ENCODE measurements at places on chromosomes 7 and 10.

DNA sequence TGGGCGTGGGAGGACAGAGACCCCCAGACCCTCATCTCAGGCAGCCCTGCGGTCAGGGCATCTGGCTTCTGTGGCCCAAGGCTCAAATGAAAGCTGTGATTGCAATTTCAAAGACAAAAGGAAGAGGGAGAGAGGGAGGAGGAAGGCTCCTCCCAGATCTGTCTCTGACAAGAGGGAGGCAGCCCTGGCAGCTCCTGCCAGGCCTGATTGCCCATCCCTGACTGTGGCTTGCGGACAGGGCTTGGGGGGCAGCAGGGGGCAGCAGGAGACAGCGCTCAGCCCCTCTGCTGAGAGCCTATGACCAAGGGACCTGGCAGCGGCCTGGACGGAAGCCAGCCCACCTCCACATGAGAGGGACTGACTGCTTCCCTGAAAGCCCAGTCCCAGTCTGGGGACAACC lies 91.8 kb downstream of the PTPRN2 start:
- DNase-seq, result peak; percentile 39

- peak; percentile 77 for DNase-seq
Observed at GRCh38 chr10:95832216-95833041, 75.3 kb upstream of the CC2D2B start.

DNA sequence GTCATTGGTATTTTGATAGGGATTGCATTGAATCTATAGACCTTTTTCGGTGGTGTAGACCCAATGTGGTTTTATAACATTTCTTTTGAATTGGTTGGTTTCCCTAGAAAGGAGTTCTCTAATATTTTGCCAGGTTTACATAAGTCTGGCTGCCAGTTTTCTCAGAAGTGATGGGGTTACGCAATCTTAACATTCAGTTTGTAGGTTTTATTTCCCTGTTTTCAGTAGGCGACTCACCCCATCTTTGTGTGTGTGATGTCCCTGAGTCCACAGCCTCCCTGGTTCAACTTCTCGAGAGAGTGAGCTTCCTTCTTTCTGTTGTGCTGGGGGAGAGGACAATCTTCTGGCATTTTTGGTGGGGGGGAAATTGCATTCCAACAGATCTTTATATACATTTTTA lies 9.6 kb upstream of the KIF5B start:
- DNase-seq, result no peak

DNA sequence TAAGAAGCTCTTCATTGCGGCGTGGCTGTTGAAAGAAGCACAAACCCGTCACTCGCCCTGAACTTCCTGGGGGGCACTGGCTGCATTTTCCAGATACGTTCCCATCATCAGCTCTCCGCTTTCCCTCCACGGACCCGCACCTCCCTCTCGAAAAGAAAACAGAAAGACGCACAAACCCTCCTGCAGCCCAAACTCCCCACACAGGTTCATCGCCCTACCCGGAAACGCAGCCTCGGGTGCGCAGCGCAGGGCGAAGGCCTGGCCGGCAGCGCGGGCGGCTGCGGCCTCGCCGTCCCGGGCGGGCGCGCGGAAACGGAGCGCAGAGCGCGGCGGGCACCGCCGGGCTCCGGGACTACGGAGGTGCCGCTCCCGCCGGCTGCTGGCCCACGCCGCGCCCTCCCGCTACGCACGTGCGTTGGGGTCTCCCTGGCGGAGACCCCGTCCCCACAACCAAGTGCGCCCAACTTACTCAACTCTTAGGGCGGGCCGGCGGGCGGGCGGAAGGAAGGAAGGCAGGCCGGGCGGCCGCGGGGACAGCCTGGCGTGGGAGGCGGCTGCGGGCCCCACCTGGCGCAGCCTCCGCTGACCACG lies 822 bp downstream of the ZNF800 start:
- DNase-seq, result peak; percentile 67

DNA sequence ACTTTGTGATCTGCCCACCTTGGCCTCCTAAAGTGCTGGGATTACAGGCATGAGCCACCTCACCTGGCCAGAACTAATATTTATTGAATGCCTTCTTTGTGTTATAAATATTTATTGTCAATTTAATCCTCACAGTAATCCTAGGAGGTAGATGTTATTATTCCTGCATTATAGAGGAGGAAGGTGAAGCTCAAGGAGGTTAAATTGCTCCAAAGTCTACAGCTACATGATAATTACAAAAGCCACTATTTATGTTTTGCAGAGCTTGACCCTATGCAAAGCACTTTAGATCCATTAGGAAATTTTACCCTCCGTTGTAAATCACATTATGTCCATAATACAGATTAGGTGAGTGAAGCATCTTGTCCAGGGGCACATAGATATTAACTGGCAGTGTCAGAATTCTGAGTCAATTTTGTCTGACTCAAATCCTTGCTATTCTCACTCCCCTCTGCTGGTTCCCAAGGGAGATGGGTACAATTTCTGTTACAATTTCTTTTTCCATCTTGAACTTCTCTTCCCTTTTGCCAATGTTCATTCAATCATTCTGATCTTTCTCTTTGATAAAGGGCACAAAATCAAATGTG lies 25.7 kb upstream of the CDK14 start:
- DNase-seq, result no peak

DNA sequence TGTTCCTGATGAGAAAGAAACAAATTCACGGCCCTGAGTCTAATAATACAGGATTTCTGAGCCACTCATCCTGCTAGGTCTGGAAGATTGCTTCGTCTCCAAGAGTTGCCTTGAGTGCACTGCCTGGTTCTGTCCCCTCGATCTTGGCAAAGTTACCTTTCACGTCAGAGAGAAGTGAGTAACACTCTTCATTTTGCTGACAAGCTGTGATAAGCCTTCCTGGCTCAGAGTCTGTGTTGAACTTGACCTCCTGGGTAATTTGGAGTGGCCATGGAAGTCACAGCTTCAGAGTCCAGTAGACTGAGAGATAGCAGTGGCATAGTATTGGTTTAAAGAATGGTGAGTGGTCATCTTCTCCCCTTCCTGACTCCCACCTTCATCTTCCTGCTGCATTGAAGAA lies 64.7 kb upstream of the LRGUK start:
- no peak for DNase-seq

DNA sequence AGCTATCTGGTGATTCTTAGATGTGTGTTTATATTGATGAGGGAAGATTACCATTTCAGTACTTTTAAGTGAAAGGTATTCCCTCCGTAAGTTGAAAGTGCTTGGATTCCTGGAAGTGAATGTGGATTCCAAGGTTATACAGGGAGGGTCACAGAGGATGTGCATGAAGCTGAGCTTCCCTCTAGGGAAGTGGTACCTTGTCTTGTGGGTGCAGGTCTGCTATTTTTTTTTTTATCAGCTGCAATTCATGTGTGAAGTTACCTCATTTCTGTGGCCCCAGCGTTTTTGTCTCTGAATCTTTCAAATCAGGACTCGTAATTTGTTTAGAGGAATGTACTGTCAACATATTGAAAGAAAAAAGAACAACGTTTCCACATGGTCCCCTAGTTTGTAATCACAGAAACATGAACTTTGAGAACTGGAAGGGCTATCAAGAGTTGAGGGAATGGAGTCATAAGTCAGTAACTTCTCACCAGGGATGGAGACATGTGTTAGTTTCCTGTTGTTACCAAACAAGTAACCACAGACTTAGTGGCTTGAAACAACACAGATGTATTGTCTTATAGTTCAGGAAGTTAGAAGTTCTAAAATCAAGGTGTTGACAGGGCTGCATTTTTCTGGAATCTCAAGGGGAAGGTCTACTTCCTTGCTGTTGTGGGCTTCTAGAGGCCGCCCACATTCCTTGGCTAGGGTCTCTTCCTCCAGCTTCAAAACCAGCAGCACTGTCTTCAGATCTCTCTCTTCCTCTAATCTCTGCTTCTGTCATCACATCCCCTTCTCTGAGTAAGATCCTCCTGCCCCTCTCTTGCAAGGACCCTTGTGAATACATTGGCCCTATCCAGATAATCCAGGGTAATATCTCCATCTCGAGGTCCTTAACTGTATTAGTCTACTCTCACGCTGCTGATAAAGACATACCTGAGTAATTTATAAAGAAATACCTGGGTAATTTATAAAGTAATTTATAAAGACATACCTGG lies 64.4 kb downstream of the RAB18 start:
- DNase-seq, result no peak

DNA sequence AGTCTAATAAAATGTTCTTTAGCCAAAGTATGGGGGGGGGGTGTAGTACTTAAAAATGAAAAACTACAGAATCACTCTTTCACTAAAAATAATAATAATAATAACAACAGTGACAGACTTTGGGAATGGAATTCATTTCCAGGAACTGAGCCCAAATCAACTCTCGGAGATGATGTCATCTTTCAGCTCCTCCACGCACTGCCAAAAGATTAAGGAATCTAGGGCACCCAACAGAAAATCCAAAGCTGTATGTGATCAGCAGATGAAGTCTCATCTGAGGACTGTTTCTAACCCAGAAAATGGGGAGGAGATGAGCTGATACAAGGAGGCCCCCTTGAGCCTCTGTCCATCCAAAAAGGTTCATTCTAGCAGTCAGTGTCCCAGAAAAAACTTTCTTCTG lies 54.5 kb downstream of the GRB10 start:
- no peak for DNase-seq

DNA sequence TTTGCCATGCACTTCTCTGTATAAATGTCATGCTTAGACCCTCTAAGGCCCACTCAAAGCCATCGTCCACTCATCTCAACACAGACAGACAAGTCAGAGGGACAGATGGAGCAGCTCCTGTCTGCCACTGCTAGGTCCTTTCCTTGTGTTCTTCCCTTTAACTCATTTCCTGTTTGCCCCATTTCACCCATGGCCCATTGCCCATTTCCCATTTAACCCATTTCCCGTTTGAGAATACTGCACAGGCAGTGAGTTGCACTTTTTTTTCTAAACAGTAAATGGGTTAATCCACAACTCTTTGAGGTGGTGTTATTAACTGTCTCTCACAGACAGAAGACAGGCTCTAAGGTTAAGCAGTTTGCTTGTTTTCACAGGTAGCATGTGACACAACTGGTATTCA lies 179.3 kb downstream of the NPSR1 start:
- no peak for DNase-seq

GRCh38 chr7:4479367-4480039 lies 202.6 kb upstream of the FOXK1 start:
- DNase-seq, result peak; percentile 16

GRCh38 chr10:10824591-10825148 lies 193.0 kb upstream of the CELF2 start:
- DNase-seq, result no peak

DNA sequence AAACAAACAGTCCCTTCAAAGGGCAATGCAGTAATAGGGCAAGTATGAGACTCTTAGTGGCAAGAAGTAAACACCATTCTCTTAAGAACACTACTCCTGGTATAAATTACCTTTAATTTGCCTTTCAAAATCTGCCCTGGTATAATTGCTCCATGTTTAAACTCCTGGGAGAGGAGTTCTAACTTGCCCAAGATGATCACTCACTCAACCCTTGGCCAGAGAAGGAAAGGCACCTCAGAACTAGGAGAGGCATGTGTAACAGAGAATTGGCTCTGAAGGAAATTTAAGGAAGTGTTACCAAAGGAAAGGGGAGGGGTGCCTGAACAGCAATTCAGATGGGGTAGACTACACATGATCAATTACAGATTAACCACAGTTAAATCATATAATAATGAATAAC lies 1173.6 kb upstream of the SORCS1 start:
- DNase-seq, result no peak

GRCh38 chr7:156430109-156430508 lies 210.5 kb upstream of the RNF32 start:
- no peak for DNase-seq

DNA sequence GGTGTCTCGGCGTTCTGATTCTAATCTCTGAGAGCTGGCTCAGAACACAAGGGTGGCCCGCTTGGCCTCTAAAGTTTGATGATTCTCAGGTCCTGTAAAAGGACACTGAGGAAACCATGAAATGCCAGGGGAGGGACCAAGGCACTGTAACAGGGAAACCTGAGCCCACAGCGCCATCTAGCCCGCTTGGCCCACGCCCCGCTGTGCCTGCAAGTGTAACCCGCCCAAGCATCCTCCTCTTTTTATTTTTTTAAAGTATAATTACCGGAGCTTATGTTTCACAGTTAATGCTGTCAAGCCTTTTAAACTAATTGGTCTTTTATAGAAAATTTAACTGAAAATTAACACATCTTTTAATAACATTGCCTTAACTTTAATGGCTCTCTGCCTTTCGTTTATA lies 734.7 kb downstream of the KCNMA1 start:
- DNase-seq, result no peak

GRCh38 chr10:15879663-15880062 lies 19.4 kb upstream of the MINDY3 start:
- no peak for DNase-seq

DNA sequence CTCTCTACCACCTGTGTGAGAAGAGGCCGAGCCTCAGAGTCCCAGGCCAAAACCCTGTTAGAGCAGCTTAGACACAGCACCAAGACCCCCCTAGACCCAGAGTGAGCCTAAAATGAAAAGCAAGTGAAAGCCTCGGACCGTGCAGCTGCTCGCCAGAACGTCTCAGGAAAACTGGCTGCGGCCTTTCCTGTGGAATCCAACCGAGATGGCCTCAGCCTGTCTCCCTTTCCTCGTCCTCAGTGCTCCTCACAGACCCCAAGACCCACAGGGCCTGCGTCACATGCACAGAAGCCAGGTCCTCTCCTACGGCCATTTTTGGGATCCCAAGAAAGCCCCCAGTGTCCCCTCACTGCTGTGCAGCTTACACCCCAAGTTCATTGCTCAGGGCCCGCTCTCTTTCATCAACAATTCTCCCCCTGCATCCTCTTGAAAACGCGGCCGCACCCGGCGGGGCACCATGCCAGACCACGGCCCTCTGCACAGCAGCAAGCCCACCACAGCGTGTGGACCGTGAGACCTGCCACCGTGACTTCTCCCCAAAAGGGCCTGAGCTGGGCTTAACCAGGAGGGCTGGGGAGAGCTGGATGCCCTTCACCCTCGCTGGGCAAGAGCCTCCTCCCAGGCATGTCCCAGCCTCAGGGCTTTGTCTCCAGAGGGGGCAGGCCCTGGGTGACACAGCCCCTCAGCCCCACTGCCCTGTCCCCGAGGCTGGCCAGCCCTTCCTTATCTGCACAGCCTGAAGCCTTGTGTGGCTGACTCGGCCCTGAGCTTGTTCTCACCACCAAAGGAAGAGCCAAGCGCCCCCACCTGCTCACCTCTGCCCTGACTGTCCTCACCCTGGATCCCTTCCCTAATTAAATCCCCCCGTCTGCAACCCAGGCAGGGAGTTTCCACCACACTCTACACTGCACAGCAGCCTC lies 142.9 kb downstream of the PTPRN2 start:
- DNase-seq, result no peak

GRCh38 chr10:74394416-74394969 lies 243.5 kb downstream of the ADK start:
- DNase-seq, result no peak

DNA sequence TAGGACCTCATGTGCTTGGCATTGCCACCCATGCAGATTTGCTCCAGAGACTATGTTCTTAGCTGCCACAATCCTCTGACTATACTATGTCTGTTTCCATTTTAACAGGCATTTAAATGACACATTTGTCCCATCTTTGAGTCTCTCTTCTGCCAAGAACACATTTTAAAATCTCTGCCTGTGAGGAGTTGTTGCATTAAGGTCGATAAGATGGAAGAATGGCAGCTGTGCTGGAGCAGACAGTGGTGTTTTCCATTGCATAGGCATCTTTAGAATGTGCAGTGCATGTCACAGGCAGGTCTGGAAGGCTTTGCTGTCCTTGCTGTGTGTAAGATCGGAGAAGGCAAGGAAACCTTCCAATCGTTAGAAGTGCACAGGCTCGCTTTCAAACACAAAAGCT lies 70.9 kb upstream of the CELF2 start:
- DNase-seq, result no peak

Measured in activated CD4-positive, alpha-beta memory T cell treated with anti-CD3 and anti-CD28 coated beads for 36 hours (primary cell).